ENCODE measurements at places on chromosomes 7 and 10.
A peak's percentile ranks its signal among the peaks of the same experiment; 100 is the strongest.

- no peak for DNase-seq
These were observed 838.6 kb upstream of the SORCS1 start for GRCh38 chr10:108003061-108003460.

- DNase-seq = no peak
These were observed 8.8 kb downstream of the ZNHIT1 start for GRCh38 chr7:101226721-101227120.

- DNase-seq = no peak
These were observed 37.2 kb upstream of the CCDC7 start for GRCh38 chr10:32408690-32409089.

- no peak for DNase-seq
These were observed 17.3 kb upstream of the ADRB1 start for GRCh38 chr10:114026189-114027040.

DNA sequence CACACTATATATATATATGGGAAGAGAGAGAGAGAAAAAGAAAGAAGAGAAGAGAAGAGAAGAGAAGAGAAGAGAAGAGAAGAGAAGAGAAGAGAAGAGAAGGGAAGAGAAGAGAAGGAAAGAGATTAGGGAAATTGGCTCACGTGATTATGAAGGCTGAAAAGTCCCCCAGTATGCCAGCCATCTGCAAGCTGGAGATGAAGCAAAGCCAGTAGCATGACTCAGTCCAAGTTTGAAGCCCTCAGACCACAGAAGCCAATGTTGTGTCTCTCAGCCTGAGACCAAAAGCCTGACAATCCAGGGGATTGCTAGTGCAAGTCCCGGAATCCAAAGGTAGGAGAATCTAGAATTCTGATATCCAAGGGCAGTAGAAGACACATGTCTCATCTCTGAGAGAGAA lies 206.3 kb upstream of the PRSS1 start:
- DNase-seq = no peak

GRCh38 chr7:68122801-68123200 lies 1126.2 kb downstream of the TYW1 start:
- DNase-seq = no peak

DNA sequence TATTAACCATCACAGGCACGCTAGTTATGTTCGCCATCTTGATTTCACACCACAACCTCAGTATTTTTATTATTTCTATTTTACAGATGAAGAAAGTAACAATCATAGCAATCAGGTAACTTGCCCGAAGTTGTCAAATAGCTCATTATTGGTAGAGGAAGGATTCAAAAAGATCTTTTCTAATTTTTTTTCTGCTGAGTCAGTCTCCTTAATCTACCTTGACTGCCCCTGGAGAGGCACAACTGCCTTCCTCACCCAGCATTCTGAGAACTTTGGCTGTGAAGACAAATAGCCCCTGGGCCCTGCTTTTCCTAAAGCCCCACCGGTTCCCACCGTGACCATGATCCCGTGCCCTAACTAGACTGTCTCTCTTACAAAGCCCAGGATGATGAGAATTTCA lies 99.2 kb downstream of the TRIL start:
- no peak for DNase-seq

GRCh38 chr7:867001-867405 lies 9.4 kb upstream of the GET4 start:
- DNase-seq = no peak

- no peak for DNase-seq
These were observed 60.8 kb downstream of the GDI2 start for GRCh38 chr10:5752301-5752871.

DNA sequence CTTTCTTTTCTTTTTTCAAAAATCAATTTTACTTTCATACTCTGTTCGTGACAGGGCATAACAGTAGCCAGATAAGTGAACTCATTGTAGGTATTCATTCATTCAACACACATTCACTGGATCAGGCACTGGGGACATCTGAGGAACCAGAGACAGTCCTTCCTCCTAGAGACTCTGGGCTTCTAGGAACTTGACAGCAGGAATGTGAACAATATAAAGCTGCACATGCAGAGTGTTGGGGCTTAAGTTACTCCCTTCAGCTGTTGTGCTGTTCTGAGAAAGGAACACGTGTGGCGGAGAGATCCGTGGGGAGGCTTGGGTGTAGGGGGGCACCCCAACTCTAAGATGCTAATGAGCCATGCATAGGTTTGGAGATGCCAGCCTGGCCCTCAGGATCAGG lies 120.4 kb downstream of the PKD1L1 start:
- no peak for DNase-seq

DNA sequence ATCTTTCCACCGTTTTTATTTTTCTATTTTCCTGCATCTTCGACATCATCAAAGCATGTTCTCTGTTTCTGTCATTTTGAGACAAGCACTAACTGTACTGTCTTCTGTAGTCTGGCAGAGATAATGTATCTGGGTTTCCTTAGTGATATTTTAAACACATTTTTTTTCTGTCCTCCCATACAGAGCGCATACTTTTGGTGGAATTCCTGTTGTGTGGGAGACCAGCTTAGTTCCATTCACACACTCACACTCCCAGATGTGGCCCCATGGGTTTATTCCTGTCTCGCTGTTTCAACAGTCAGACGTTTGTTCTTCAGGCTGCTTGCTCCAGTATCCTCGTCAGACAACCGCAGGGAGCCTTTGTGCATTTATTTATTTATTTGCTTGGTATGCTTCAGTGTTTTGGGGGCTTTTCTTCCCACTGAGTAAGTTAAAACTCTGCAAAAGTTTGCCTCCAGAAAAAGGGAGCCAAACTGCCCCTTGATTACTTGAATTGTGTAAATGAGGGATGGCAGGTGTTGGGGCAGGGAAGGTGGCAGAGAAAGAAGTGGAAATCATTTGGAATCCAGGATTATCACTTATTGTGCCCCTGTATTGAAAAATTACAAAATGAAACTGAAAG lies 456.8 kb upstream of the KLF6 start:
- DNase-seq = no peak

- no peak for DNase-seq
These were observed 62.5 kb downstream of the NKX6-2 start for GRCh38 chr10:132723330-132723970.

DNA sequence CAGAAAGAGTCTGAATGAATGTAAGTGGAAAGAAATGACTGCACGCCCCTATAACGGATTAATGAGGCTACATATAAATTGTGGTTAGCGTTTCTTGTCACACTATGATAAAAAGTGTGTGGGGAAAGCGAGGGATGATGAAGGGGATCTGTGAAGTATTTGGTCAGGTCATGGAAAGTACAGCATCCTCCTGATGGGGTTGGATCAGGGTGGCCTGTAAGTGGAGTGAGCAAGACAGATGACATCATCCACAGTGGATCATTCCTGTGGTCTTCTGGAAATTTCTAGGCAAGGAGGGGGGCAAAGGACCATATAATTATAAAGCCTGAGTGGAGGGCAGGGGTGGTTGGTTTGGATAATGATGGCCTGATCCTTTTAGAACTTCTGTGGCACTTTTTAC lies 606.0 kb downstream of the INHBA start:
- no peak for DNase-seq

DNA sequence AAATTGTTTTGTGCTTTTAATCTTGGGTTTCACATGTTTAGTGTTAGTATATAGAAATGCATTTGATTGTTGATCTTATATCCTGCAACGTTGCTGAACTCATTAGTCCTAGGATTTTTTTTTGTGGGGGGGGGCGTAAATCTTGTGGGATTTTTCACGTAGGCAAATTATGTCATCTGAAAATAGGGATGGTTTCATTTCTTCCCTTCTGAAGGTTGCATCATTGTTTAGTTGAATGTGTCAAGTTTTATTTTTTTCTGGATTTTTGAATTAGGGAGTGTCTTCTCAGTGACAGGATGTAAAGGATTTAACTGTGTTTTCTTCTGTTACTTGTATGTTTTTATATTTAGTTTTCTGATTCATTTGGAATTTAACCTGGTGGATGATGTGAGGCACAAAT lies 26.7 kb downstream of the MKLN1 start:
- DNase-seq = no peak

GRCh38 chr7:39197831-39198230 lies 220.1 kb downstream of the POU6F2 start:
- no peak for DNase-seq

GRCh38 chr10:25328361-25328760 lies 153.6 kb downstream of the GPR158 start:
- DNase-seq = no peak

GRCh38 chr10:7153750-7154149 lies 257.1 kb downstream of the SFMBT2 start:
- peak; percentile 10 for DNase-seq

DNA sequence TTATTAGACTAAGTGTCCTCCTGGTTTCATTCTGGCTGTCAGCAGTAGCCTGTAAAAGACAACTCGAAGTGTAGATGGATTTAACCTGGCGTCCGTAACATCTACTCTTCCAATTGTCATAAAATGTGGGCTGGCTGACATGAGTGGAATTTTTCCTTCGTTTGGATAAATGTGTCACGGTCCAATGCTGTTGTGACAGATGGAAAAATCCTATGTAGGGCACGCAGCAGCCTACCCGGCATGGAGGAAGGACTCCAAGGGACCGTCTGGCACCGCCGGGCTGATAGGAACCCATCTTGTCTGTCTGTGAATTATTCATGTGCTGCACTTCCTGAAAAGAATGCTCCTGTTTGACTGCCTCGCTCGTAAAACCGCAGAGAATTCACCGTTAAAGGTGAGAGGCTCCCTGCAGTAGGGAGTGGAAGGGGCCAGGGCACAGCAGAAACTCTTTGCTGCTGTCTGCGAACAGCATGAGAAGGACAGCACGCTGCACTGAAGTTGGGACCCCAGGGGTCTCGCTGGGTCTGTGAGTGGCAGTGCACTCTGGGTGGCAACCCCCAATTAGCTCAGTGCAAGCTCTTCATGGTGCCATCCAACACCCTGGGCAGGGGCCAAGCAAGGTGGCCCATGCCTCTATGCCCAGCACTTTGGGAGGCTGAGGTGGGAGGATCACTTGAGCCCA lies 1.6 kb upstream of the ORAI2 start:
- no peak for DNase-seq

DNA sequence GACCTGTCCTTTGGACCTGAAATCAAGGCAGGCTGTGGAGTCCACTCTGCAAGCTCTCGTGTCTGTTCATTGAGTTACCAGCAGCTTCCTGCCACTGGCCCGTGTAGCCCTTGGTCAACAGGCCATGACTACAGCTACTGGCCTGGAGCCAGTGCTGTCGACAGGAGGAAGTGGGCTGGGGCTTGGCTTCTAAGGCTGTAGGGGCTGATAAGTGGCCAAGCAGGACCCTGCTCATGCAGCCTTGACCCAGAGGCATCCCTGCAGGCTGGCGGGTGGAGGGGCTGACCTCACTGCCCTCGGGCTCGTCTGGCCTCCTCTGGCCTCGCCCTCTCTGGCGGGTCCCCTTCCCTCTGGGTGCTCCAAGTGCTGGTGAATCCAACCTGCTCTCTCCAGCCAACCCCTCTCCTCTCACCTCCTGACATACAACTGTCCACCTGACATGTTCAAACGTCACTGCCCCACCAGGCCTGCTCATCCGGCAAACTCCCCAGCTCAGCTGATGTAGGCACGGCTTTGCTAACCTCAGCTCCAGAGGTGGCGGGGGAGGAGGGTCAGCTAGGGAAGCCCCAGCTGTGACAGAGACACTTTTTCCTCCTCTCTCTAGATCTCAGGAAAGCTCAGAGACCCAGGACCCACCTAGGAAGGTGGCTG lies 188.6 kb upstream of the LYZL2 start:
- DNase-seq = no peak

- no peak for DNase-seq
These were observed 55.4 kb downstream of the EEPD1 start for GRCh38 chr7:36208426-36208825.

GRCh38 chr10:74328388-74328787 lies 177.4 kb downstream of the ADK start:
- DNase-seq = no peak

DNA sequence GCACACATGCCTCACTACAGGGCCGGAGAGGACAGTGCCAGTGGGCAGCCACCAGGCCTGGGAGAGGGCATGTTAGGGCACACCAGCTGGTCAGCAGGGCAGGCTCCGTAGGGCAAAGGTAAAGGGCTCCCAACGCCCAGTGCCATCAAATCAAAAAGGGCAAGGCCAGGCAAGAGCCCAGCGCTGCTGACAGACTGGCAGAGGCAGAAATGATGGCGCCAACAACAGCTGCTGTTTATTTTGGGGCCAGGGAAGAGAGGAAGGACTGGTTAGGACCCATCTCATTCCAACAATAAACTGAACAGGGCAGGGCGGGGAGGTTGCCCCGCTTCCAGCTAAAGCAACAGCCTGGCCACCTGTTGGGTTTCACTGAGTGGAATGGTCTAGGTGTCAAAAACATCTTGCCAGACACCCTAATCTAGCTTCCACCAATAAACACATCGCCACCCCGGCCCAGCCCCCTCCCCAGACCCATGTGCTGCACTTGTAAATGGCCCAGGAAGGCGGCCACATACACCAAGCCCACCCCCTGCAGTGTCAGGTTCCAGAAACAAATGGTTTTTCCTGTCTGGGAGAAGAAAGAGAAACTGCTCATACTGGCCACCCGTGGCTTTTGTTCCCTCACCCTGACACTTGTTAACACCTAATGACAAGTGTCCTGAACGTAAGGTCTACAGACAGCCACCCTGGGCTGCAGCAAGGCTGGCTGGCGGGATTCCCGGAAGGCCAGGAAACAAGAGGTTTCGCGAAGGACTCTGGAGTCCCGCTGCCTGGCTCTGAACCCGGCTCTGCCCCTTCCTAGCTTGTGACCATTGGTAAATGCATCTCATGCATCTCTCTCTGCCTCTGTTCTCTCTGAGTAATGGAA lies 15.3 kb downstream of the SH3PXD2A start:
- no peak for DNase-seq

DNA sequence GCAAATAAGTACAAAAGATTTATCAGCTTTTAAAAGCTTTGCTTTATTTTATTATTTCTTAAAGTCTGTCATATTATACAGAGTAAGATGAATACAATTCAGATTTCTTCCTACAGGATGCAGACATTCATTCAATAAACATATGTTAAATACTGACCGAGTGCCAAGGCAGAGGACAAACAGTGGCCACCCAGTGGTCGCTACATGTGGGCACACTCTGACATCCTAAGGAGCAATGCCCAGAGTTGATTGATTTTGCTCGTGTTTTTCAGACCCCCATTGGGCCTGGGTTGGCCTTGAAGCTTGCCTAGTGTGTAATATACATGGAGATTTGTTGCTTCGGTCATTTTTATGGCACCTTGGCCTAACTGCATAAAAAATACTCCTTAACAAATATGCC lies 201.2 kb downstream of the CCDC3 start:
- peak; percentile 43 for DNase-seq

DNA sequence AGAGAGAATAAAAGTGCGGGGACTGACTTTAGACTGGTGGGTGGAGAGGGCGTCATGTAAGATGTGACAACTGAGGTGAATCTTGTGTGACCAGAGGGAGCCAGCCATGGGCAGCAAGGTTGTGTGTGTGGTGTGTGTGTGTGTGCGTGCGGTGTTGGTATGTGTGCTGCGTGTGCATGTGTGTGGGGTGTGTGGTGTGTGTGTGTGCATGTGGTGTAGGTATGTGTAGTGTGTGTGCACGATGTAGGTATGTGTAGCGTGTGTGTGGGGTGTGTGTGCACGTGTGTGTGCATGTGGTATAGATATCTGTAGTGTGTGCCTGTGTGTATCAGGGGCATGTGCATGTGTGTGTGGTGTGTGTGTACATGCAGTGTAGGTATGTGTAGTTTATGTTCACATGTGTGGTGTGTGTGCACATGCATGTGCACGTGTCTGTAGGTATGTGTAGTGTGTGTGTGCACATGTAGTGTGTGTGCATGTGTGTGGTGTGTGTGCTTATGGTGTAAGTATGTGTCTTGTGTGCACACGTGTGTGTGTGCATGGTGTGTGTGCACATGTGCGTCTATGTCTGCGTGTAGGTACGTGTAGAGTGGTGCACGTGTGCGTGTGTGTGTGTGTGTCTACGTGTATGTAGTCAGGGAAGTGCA lies 312.3 kb upstream of the MKI67 start:
- no peak for DNase-seq

Measured in RKO (cell line).